ENCODE measurements at places on chromosomes 7 and 10.

- no peak for DNase-seq
Measured at GRCh38 chr7:154672659-154673415, 330.1 kb downstream of the PAXIP1 start.

GRCh38 chr7:135970045-135970444 lies 7.1 kb downstream of the MTPN start:
- no peak for DNase-seq

GRCh38 chr10:78957471-78958039 lies 111.2 kb upstream of the ZMIZ1 start:
- no peak for DNase-seq

- no peak for DNase-seq
Measured at GRCh38 chr7:1231214-1232102, 1.2 kb upstream of the UNCX start.

GRCh38 chr7:147765301-147765700 lies 825.3 kb upstream of the C7orf33 start:
- DNase-seq = no peak

GRCh38 chr10:119724593-119725516 lies 995 bp upstream of the INPP5F start:
- DNase-seq = peak; percentile 3

- DNase-seq = no peak
Measured at GRCh38 chr10:110500515-110500905, 2.8 kb downstream of the DUSP5 start.

GRCh38 chr10:96511044-96511945 lies 2.4 kb downstream of the TLL2 start:
- DNase-seq = no peak

DNA sequence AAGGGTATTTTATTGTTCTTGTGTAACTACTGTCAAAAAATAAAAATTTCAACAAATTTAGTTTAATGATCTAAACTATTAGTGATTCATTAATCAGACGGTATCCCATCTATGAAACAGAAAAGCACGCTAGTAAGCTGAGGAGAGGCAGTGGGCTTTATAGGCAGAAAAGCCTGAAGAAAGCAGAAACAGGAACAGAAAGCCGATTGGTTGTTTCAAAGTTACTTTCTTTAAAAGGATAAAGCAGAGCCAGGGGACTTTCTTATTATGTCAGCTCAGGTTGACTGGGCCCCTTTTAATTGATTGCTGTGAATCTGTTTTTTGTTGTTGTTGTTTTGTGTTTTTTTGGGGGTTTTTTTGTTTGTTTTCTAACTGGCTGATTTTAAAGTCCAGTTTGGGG lies 105.5 kb downstream of the TES start:
- no peak for DNase-seq

GRCh38 chr10:100100651-100101184 lies 19.0 kb upstream of the CPN1 start:
- peak; percentile 5 for DNase-seq

DNA sequence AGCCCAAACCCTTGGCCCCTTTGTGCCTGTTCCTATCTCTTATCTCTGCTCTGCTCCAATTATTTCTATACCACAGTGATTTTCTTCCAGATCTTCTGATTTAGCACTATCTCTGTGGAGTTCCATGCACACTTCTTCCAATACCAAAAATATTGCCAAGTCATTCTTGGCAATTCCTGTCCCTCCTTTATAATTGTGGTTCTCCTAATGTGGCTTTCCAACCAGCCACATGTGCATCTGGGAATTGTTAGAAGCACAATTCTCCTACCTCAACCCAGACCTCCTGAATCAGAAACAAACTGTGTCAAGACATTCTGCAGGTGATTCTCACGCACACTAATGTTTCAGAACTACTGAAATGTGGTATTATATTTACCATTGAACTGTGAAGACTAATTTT lies 447.8 kb upstream of the IGFBP3 start:
- DNase-seq = no peak

DNA sequence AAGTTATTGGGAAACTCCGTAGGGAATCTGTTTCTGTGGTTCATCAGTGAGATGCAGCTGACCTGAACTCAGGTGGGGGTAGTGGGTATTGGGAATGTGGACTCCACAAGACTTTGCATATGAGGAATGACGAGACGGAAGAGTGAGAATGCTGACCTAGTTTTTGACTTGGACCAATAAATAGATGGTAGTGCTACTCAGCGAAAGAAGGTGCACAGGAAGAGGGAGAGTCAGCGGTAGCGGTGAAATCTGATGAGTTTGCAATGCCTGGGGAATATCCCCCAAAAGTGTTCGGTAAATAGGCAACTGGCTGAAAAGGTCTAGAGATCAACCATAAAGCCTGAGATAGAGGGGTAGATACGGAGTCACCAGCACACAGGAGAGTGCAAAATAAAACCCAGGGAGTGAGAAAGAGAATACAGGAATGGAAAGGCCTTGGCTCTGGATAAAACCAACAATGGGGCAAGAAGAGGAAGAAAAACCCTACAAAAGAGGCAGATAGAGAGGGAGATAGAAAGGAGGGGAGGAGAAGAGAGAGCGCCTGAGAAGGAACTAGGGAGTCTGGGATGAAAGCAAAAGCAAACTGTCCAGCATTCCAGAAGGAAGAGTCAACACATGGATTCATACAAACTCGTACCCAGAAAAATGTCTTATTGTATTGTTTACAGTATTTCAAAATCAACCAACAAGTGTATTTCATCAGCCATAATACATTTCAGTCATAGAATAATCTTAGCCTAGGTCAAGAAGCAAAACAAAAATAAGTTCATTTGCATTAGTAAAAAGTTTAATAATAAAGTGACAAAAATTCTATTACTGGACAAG lies 5.4 kb downstream of the ARHGAP21 start:
- DNase-seq = no peak

DNA sequence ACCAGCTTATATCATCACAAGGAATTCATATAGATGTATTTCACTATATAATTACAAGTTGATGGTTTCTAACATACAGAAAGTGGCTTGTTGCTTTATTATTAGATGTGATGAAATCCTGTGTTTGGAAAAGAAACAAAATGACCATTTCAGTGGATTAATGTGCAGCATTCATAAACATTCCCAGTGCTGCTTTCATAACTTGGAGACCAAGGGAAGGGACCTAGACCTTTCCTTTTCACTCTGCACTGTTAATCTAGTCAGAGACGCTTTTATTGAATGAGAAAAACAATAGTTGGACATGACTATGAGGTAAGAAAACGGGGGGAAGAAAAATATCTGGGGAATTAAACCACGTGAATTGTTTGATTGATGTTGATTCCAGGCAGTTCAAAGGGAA lies 160.0 kb downstream of the HDAC9 start:
- DNase-seq = no peak

DNA sequence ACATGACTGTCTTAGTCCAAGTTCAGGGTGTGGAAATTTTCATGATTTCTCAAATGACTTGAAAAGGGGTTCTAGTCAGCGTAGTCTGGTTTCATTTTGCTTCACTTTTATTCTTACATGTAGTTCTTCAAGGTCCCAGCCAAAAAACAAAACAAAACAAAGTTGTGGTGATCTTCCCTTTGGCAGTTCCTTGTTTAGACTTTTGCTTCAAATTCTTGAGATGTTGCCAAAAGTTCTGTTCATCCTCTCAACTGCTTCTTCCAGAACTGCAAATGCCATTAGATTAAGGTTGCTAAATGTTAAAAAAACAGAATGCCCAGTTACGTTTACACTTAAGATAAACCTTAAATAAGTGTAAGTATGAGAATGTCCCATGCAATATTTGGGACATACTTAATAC lies 370.8 kb upstream of the LRRTM3 start:
- DNase-seq = no peak

- DNase-seq = peak; percentile 52
Measured at GRCh38 chr7:41292487-41292886, 410.4 kb downstream of the INHBA start.

DNA sequence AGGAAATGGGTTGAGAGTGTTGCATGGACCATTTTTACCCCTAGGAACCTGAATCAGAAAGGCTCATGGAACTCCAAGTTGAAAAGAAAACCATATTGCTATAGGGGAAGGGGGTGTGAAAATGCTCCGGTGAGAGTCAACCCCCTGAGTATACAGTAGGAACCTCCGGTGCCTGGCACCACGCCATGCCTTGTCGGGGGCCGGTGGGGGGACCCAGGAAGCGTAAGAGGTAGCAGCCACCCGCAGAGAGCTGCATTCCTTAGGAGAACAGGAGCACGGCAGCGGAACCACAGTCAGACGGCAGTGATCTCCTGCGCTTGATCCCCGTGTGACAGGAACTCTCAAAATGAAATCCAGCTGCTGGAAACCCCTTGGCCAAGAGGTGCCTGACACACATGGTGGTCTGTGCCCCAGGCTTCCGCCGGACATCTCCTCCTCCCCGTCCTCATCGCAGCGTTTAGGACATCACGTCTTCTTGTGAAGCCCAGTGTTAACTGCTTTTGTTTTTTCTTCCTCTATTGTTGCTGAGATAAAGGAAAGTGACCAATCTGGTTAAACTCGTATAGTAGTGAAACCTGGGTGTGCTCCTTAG lies 186.8 kb downstream of the CELF2 start:
- DNase-seq = no peak
